Activated CD8-positive, alpha-beta memory T cell treated with anti-CD3 and anti-CD28 coated beads for 48 hours (primary cell): ENCODE measurements at places on chromosomes 3 and 15.

GRCh38 chr3:27681249-27681748 lies 40.8 kb downstream of the EOMES start:
- DNase-seq: no peak

GRCh38 chr3:183698318-183698751 lies 738 bp downstream of the YEATS2 start:
- peak; percentile 11 for DNase-seq

DNA sequence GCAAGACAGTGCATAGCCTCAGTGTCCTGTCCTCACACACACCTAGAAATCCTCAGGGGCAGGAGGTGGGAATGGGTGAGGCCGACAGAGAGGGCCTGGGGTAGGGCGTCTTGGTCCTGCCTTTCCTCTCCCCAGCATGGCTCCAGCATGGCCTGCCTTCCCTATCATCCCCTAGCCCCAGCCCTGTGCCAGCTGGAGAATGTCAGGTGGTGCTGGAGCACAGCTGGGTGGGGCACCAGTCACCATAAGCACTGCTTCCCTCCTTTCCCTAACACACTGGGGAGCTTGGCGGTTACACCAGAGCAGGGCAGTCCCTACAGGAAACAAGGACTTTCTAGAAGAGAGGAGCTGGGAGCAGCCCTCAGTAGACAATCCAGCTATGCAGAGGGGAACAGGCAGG lies 236.8 kb downstream of the KLF13 start:
- no peak for DNase-seq

- no peak for DNase-seq
These were observed 6.9 kb downstream of the CAMK1 start for GRCh38 chr3:9762871-9763270.

DNA sequence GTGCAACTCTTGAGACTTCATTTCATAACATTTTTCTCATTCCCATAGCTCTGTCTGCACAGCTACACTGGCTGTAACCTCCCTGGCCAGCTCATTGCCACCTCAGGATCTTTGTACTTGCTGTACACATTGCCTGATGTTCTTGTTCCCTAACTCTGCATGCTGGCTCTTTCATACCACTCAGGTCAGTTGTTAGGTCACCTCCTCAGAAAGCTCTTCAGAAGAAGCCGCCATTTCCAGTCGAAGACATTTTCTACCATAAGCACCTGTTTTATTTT lies 176.2 kb downstream of the AKAP13 start:
- no peak for DNase-seq

- DNase-seq: peak; percentile 39
These were observed 734 bp downstream of the TBL1XR1 start for GRCh38 chr3:177196456-177197040.

GRCh38 chr3:109154979-109155378 lies 18.5 kb downstream of the C3orf85 start:
- DNase-seq: no peak

DNA sequence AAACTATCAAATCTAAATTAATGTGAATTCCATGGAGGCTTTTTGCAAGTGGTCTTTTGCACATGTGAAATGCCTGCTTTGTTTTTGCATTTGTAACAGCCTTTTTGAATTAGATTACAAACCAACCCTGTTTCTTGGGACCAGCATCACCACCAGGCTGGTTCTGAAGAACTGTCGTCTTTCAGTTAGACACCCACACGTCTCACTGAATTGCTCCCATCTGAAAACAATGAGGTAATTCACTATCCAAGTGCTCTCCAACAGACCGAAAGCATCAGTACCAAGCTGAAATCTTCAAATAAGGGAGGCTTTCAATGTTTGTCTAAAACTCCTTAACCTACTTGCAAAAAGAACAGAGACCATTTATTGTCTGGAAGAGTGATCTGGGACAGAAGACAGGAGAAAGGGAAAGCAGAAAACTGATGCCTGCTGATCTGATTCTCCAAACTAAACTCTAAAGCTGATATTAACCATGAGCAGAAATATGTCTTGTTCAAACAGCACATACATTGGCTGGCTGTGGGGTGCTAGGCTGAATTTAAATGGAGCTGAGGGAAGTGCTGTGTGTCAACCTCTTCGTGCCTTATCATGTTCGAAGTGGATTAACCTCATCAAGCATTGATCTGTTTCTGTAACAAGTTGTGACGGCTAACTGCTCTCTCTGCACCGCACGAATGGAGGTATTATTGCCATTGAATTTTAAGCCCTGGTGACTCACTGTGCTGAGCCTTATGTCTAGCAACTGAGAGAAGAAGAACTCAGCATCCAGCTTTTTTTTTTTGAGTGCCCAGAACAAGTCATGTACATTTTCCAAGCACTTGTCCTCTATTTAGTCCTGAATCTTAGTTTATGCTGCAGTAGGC lies 213.7 kb upstream of the P2RY1 start:
- DNase-seq: no peak

GRCh38 chr3:186534113-186534669 lies 10.0 kb downstream of the CRYGS start:
- no peak for DNase-seq

GRCh38 chr3:149198611-149199010 lies 23.0 kb downstream of the CP start:
- DNase-seq: no peak

DNA sequence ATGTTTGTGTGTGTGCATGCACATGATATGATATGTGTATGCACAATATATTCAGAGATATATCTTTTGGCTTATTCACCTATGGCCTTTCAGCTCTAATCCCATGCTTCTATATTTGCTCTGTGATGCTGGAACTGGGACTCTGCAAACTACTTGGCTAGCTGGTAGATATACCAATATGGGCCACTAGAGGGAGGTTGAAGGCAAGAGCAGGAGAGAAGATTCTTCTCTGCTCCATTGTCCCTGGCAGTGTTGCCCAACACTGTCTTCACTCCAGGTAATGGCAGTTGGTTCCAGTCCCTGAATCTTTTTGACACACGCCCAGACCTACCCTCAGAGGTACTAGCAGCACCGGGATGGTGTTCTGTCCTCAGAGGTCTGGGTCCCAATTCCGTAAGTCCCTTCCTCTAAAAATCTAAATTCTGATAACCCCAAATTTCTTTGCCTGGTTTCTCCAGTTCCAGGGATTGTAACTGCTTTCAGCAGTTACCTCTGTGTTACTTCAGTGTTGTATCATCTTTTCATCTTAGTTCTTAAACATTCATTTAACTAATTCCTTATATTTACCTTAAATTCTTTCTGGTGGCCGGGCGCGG lies 44.7 kb downstream of the GTPBP8 start:
- DNase-seq: no peak

DNA sequence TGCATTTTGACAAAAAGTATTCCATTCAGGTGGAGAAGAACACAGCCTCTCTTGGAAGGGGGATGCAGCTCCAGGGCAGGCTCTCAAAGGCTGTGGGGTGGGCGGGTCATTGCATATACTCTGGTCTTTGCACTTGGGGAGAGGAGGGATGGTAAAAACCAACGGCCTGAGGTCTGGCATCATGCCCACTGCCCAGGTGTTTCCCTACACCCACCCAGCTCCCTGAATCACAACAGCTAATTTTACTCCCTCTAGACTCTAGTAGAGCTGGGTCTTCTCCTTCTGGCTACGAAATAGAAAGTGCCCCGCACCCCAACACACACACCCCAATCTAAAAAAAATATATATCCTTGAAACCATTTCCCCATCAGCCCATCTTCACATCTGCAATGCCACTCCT lies 1.0 kb downstream of the MYLK start:
- DNase-seq: no peak

DNA sequence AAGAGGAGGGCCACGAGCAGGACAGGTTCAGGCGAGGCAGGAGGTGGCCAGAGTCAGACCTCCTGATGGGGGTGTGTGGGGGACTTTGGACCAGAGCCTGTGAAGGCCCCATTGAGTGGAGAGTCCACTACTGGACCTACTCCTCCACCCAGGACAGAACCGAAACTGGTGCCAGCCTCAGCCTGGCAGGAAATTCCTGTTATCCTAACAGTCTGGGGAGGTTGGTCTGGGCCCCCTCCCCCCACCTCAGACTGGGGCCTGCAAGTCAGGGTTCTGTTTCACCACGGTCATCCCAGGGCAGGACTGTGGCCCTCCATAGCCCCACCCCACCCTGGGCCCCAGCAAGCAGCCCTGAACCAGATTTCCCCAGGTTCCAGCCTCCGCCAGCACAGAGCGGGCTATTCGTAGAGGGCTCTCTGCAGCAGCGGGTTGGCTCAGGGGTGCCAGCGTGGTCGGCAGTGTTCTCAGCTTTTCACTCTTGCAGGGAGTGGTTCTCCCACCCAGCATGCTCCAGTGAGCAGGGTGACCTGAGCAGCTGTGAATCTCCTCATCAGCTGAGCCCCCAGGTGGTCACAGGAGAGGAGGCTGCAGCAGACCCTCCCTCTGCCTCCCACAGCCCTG lies 217.3 kb downstream of the TBC1D2B start:
- no peak for DNase-seq

- no peak for DNase-seq
These were observed 178.4 kb upstream of the CTDSPL start for GRCh38 chr3:37683321-37683720.

DNA sequence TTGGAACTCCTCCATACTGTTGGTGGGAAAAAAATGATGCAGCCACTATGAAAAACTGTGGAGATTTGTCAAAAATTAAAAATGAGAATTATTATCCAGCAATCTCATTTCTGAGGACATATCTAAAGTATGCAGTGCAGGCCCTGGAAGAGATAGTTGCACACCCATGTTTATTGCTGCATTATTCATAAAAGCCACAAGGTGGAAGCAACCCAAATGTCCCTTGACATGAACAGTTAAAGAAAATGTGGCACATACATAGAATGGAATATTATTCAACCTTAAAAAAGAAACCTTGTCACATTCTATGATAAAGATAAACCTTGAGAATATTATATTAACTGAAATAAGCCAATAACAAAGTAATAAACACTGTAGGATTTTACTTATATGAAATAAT lies 80.9 kb upstream of the ARHGEF26 start:
- no peak for DNase-seq

- DNase-seq: no peak
These were observed 121.5 kb upstream of the TSC22D2 start for GRCh38 chr3:150286390-150287147.

GRCh38 chr3:61201071-61201470 lies 50.2 kb downstream of the FHIT start:
- DNase-seq: no peak

DNA sequence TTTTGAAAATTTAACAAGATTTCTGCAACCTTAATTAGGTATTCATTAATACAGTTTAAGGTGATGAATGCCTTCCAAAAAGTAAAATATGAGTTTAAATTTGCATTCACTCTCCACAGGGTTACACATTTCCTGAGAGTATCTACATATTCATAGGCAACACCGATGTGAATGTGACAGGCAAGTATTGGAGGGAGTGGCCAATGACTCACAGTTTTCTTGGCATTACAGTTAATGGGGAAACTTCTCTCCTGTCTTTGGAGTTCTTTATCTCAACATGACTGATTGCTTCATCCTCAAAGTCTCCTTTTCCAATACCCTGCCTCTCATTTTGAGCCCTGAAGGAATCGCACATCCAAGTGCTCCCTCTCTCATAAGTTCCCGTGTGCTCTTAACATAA lies 181.9 kb upstream of the CHL1 start:
- no peak for DNase-seq

- DNase-seq: no peak
These were observed 15.2 kb downstream of the ITPR1 start for GRCh38 chr3:4508048-4508981.

- no peak for DNase-seq
These were observed 89.7 kb upstream of the COL8A1 start for GRCh38 chr3:99548674-99549073.

- no peak for DNase-seq
These were observed 52.8 kb downstream of the CLASP2 start for GRCh38 chr3:33665294-33665693.

GRCh38 chr3:67683522-67683921 lies 29.1 kb upstream of the SUCLG2 start:
- DNase-seq: no peak

DNA sequence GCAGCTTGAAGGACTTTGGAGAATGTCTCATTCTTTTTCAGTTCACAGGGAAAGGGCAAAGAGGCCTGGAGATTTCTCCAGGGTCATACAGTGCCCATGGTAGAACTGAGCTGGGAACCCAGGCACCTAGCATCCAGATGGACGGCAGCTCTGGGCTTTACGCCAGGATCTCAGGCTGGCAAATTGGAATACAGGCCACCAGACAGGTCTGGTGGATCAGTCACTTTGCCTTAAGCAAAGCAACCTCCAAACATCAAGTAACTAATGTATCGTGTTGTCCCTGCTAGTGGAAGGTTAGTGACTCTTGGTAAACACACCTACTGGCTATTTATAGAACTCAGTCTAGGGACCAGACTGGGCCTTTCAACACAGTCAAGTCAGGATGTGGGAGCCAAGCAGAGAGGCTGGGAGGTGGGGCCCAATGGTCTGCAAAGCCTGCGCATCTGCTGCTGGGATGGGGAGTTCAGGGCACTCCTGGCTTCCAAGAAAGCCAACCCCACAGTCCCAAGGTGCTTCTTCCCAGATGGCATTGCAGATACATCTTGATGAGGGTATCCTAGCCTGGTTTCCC lies 30.2 kb downstream of the RPLP1 start:
- DNase-seq: no peak

GRCh38 chr15:88609344-88610090 lies 11.6 kb upstream of the AEN start:
- DNase-seq: no peak

- DNase-seq: no peak
These were observed 40.9 kb downstream of the HRH1 start for GRCh38 chr3:11195201-11195600.

DNA sequence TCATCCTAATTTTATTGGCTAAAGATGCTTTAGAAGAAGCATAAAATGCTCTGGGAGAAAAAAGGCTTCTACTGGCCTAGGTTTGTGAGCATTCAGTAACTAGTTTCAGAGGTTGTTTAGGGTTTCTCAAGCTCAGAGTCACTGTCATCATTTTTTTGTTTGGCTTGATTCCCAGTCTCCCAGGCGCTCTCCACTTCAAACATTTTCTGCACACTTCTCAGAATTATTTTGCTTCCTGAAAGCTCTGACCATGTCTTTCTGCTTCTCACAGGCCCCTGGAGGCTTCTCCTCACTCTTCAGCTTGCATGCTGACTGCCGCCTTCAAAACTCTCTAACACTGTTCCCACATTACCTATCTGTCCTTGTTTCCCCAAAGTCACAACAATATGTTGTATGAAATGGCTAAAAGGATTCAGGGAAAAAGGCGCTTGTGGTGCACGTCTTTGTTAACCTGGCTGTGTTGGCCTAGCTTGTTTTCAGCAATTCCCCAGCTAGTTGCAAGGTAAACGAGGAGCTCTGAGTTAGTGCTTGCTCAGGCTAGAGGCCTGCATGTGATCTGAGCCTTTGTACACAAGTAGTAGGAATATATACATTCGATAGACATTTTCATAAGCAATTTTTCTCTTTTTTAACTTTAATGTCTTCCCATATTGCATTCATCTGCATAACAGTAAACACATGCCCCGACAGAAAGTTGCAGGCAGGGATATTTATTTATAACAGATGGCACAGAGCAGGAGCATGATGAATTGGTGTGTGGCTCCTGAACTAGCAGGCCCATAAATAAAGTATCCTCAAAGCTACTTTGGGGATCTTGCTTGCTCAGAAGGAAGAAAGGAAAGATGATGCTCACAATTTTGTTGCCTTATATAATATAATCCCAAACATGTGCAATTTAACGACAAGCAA lies 129.2 kb upstream of the DPH6 start:
- no peak for DNase-seq

- DNase-seq: no peak
These were observed 261.9 kb upstream of the ICE2 start for GRCh38 chr15:60740787-60741354.

GRCh38 chr3:194714564-194714963 lies 28.9 kb downstream of the FAM43A start:
- DNase-seq: no peak

GRCh38 chr3:10361375-10361774 lies 40.5 kb upstream of the SEC13 start:
- no peak for DNase-seq

- DNase-seq: no peak
These were observed 33.9 kb upstream of the IREB2 start for GRCh38 chr15:78404125-78404524.
